ENCODE measurements at places on chromosomes 5 and 9.

GRCh38 chr9:133182151-133182550 lies 18.4 kb upstream of the GBGT1 start:
- DNase-seq = no peak

DNA sequence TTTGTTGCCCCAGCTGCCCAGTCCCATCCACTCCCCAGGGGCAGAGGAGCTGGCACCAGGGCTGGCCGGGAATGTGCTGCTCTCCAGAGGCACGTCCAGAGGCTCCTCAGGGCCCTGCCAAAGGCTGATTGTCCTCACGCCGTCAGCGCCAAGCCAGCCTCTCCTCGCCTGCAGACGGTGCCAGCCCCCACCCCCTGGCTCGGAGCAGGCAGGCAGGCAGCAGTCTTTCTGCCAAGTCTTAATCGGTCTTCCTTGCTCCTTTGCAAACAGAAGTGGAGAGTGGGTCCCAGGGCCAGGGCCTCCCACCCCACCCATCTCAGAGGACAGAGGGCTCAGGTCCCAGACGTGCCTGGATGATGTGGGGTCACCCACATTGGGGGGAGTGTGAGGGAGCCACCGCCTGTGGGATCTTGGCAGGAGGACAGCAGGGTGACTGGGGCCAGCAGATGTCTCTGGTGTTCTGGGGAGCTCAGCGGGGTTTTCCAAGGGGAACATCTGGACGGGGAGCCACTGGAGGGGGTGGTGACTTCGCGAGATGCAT lies 36.3 kb downstream of the FAM163B start:
- no peak for DNase-seq

DNA sequence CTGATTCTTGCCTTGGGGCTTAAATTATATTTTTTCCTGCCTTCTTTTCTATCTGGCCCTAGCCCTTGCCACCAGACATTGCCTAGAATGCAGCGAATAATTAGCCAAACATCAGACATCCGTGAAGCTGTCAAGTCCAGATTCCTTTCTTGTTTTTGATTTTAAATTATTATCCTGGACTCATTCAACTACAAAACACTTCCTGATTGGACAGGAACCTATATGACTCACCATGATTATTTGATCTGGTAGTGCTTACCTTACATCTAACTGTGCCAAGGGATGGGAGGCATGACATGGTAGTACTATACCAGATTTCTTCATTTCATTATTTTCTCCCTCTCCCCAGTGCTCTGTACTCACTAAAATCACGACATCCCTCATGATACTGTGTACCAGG lies 829.6 kb downstream of the TLR4 start:
- no peak for DNase-seq

DNA sequence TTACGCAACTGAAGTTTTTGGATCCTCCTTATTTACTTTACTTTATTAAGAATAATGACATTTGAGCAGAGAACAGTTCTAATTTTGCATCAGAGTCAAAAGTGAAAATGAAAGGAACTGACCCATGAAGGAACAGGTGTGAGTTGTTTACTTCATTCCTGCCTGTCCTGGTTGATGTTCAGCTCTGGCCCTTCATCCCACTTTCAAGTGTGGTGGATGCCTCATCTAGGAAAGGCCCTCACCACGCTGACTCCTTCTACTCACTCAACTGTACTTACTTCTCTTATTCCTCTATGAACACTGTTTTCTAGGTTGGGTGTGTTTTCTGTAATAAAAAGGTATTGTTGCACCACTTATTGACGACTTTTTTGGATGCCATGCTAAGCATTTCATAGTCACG lies 61.8 kb upstream of the PLEKHG4B start:
- DNase-seq = no peak

GRCh38 chr5:136413196-136413595 lies 47.9 kb upstream of the TRPC7 start:
- DNase-seq = no peak

GRCh38 chr5:40503439-40503838 lies 176.3 kb upstream of the PTGER4 start:
- DNase-seq = no peak

GRCh38 chr5:168086104-168086610 lies 205.3 kb upstream of the WWC1 start:
- DNase-seq = no peak

DNA sequence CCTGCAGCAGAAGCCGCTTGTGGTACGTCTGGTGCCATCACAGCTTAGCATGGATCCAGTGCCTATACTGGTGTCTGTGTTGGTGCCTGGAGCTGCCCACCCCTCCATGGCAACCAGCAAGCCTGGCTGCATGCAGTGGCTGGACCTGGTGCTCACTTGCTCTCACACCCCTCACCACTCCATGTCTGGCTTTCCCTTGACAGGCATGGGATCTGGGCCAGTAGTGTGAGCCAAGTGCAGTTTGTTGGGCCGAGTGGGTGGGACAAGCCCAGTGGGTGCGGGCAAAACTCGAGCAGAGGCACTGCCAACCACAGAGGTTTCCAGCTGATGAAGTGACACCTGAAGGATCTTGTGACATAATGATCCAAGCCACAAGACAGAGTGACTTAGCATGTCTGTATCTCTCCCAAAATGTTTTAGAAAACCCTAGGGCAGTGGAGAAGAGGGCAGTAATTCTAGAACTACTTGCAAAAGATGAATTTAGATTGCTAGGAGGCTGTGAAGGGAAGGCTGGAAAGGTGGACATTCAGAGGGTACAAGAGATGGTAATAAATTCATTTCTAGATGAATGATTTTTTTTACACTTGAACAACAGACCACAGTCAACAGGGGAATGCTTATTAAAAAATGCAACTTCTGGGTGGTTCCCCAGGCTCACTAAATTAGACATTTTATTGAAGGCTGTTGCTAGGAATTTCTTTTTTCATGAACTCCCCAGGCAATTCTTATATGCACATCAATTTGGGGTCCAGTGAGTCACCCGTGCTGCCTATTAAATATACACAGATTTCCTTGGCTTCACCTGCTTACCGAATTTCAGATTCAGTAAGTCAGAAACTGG lies 660.3 kb downstream of the TLR4 start:
- DNase-seq = no peak

DNA sequence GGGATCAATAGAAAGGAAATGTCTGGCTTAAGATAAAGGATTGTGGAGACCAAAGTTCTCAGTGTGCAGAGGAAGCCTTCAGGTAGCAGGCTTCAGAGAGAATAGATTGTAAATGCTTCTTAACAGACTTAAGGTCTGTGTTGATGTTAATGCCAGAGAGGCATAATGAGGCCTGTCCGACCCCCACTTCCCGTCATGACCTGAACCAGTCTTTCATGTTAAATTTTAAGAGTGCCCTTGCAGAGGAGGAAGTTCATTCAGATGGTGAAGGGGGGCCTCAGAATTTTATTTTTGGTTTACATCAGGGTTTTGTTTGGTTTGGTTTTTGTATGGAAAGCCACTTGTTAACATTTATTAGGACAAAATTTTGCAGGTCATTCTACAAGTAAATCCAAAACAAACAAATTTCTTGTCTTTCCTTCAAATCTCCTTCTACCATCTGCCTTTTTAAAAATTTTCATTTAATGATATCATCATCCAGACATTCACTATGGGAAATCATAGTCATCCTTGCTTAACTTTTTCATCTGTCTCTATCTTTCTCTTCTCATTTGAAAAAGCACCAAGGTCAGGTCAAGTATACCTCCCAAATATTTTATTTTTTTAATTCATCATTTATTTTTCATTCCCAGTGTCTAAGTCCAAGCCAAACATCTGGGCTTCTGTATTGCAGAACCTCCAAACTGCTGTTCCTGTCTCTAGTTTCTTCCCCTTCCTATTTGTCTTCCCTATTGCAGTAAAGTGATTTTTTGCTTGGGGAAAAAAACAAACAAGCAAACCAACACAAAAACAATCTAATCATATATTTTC lies 6.9 kb upstream of the ABCA1 start:
- no peak for DNase-seq

DNA sequence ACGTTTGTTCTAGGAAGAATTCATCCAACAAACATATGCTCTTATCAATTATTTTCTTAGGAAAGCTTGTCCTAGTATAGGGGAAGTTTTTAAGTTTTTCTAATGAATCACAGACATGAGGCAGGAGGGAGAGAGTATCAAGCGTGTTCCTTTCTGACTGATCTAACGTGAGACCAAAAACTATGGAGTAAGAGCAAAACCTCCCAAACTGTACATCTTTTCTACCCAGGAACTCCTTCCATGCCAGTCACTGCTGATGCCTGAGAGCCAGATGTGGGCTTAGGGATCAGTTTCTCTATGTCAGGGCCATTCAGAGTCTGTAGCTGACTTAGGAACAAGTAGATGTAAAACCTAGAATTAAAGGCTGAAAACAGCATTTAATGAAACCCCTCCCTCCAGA lies 51.7 kb upstream of the NFIB start:
- no peak for DNase-seq

DNA sequence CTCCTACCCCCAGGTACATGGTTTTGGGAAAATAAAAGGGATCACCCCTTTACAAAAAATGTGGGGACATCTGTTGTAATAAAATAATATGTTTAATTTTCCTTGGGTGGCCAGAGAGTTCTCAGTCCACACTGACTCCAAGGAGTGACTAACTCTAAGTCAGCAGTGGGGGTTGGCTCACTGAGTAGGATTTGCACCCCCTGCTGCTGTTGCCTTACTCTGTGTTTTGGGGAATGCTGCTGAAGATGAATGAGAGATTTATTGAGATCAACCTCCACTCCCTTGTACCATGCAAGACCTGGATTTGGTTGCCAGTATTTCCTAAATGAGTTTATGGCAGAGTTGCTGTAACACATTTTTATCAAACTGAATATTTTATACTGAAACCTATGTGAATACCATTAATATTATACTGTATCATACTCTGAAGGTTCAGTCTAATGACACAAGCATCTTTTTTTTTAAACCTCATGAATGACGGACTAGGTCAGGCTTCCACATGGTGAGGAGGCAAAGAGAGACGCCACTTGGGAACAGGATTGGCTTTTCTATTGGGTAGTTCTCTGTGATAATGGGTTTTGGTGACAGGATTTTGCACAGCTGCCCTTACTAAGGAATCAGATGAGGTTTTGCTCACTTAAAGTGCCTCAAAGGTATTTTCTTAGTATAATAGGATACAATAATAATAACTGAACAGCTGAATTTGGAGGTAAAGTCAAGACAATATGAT lies 121.3 kb upstream of the OSMR start:
- DNase-seq = no peak

DNA sequence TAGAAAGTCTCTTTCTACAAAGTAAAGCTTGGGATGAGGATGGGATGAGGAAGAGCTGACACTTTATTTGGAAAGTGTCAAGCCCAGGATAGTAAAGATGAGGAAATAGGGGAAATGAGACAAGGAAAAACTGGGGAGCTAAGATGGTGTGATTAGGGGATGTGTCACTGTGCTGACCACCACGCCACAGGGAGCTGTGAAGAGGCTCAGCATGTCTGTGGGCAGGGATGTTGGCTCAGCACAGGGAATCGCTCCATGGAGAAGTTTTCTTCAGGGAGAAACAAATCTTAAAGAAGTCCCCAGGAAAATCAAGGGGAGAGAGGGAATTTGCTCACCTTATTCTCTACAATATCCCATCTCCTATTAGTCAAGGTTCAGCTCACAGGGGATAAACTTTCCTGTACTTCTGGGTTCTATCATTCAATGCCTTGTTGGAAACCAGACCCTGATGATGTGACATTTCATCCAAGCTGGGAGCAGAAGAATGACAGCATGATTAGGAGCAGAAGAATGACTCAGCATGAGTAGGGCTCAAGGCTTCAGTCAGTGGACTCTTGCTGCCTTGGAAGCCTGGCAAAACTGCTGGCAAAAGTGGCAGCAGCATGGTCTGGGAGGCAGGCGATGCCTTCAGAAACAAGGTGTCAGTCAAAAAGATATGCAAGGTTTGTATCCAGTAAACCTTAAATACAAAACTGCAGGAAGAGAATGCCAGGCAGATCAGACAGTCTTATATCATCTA lies 4.9 kb downstream of the HSPB3 start:
- no peak for DNase-seq
